ENCODE measurements at places on chromosomes 6 and 20. TPM values are rescaled to one million over a fixed set of nuclear protein-coding genes. Genes with fewer than 3 reads are reported as not detected.

Gene DNAH8
- total RNA-seq: not detected

Gene VNN1
- total RNA-seq: not detected

Gene FOXC1
- 6.7 TPM for total RNA-seq

- DNase-seq: peak; percentile 10
- H3K27ac ChIP-seq: no peak overlapping the region
- H3K36me3 ChIP-seq: no peaks in the 10 kb centered on the region
- no peaks in the 10 kb centered on the region for H3K27me3 ChIP-seq
Measured at GRCh38 chr6:62775427-62776022, 435.7 kb upstream of the FKBP1C start.

DNA sequence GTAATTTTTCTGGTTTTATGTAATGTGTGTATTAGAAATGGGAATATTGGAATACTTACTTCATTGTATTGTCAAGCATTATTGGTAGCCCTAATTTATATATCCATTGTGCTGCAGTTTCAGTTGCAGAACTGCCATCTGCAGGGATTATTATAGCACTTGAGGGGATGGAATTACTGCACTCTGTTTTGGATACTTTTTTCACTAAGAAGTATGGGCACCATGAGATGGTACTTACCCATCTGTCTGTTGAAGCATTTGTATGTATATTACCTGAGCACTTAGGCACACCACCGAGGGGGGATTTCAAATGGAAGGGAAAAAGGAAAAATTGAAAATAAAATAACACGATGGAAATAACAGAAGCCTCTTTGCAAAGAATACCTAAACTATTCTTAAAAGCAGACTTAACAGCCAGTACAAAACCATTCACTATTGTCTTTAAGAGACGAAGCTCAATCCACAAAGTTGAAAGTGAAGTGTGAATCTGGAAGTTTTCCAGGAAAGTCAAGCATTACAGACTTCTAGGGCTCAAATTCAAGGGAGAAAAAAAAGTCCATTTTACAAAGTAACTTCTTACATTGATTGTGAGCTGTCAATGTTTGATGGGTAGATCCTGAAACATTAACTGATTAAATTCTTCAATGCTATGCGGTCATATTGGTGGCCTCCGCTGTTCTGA lies 318.7 kb downstream of the SOX4 start:
- H3K27me3 ChIP-seq: no peaks in the 10 kb centered on the region
- no peaks in the 10 kb centered on the region for H3K36me3 ChIP-seq
- no peaks in the 10 kb centered on the region for H3K4me1 ChIP-seq
- no peak overlapping the region for H3K4me3 ChIP-seq
- DNase-seq: no peak

DNA sequence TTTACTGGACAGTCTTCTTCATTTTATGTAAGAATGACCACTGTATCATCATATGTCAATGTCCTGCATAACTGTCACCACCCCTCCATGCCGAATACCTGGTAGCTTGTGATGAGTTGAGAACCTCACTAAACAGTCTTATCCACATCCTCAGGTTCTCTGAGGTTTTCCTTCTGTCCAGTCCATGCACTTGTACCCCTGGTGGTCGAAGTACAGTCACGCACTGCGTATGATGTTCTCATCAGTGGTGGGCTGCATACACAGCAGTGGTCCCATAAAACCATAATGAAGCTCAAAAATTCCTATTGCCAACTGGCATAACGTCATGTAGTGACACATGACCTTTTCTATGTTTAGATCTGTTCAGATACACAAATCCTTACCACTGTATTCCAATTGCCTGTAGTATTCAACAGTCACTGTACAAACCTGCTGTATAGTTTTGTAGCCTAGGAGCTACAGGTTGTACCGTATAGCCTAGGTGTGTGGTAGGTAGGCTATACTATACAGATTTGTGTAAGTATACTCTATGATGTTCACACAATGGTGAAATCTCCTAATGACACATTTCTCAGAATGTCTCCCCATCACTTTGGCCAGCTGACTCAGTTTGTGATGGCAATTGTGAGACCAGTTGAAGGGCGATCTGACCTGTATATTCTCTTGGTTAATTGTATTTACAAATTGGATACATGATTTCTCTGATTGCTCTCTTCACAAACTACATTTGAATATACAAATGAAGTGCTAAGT lies 31.3 kb upstream of the SDCBP2 start:
- H3K27me3 ChIP-seq: no peaks in the 10 kb centered on the region
- no peak for DNase-seq
- peaks cover 8% of the 10 kb centered on the region for H3K4me1 ChIP-seq
- no peak overlapping the region for H3K4me3 ChIP-seq

DNA sequence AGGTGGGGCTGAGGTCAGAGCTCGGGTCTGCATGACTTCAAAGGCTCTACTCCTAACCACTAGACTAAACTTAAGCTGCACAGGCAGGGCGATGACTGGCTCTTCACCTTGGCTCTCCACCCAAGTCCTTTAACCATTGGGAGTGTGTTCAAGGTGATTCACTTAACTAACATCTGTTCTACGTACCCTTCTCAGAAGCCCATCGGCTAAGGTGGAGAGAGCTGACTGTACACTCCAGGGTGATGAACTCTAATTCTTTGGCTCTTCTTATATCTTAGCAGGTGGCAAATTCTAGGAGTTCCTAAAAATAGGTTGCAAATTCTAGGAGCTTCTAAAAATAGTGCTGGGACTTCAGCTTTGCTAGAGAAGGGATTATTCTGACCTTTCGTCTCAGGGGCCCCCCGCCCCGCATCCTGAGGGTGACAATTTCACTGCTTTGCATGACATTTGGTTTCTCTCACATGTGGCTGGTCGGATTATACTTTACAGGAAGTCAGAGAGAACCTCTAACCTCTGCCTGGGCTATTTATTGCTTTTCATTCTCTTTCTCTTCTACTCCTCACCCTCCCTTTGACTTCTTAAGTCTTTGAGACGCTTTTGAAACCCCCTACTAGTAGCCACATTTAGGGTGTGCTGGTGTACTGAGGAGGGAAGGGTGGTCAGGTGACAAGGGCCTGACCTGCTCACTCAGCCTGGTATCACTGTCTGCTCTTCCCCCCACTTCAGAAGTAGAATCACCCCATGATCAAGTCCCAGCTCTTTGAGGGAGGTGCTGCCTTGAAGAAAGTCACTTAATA lies 55.5 kb downstream of the PRDM1 start:
- no peaks in the 10 kb centered on the region for H3K36me3 ChIP-seq
- no peak overlapping the region for H3K27ac ChIP-seq
- H3K27me3 ChIP-seq: no peaks in the 10 kb centered on the region
- DNase-seq: no peak
- H3K4me1 ChIP-seq: no peaks in the 10 kb centered on the region

- peaks cover 11% of the 10 kb centered on the region for H3K4me1 ChIP-seq
- DNase-seq: no peak
- no peaks in the 10 kb centered on the region for H3K36me3 ChIP-seq
- no peaks in the 10 kb centered on the region for H3K27me3 ChIP-seq
Measured at GRCh38 chr20:2751878-2752566, 48.4 kb downstream of the CPXM1 start.

GRCh38 chr6:88609983-88610382 lies 353.4 kb downstream of the RNGTT start:
- no peak overlapping the region for H3K4me3 ChIP-seq
- H3K27me3 ChIP-seq: no peaks in the 10 kb centered on the region
- no peaks in the 10 kb centered on the region for H3K36me3 ChIP-seq
- H3K27ac ChIP-seq: no peak overlapping the region
- no peak for DNase-seq

GRCh38 chr6:149093643-149094042 lies 223.9 kb upstream of the TAB2 start:
- H3K27ac ChIP-seq: no peak overlapping the region
- no peaks in the 10 kb centered on the region for H3K4me1 ChIP-seq
- no peak overlapping the region for H3K4me3 ChIP-seq
- H3K27me3 ChIP-seq: no peaks in the 10 kb centered on the region

DNA sequence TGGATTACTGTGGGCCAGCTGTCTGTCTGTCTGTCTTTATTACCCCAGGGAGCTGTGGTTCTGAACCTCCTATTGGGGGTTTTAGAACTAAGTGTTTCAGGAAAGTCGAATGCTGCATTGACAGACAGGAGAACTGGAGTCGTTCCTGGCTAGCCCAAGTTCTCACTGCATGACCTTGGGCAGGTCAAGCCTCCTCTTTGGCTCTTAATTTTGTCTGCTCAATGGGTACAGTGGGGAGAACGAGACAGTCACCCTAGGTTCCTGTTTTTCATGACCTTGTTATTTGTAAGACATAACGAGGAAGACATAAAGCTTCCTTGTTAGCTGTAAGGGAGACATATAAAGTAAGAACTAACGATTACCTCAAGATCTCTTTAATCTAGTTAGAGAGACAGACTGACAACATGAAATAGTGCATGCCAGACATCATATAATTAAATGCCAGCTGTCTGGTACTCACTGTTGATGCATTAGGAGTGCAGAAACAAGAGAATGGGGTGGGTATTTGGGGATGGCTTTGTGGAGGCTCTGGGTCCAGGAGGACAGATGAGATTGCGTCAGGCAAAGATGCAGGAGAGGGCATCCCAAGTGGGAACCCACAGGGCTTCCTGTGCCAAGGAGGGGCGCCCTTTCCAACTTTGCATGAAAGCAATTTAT lies 3.7 kb upstream of the CCDC167 start:
- H3K36me3 ChIP-seq: no peaks in the 10 kb centered on the region
- H3K27me3 ChIP-seq: no peaks in the 10 kb centered on the region
- DNase-seq: no peak
- H3K4me1 ChIP-seq: peaks cover 11% of the 10 kb centered on the region
- no peak overlapping the region for H3K4me3 ChIP-seq

GRCh38 chr20:25256226-25256859 lies 8.5 kb downstream of the PYGB start:
- DNase-seq: no peak
- peaks cover 59% of the 10 kb centered on the region for H3K4me1 ChIP-seq
- H3K36me3 ChIP-seq: peaks cover 15% of the 10 kb centered on the region
- H3K4me3 ChIP-seq: no peak overlapping the region
- no peaks in the 10 kb centered on the region for H3K27me3 ChIP-seq
- peak overlapping the region; percentile 54 for H3K27ac ChIP-seq

DNA sequence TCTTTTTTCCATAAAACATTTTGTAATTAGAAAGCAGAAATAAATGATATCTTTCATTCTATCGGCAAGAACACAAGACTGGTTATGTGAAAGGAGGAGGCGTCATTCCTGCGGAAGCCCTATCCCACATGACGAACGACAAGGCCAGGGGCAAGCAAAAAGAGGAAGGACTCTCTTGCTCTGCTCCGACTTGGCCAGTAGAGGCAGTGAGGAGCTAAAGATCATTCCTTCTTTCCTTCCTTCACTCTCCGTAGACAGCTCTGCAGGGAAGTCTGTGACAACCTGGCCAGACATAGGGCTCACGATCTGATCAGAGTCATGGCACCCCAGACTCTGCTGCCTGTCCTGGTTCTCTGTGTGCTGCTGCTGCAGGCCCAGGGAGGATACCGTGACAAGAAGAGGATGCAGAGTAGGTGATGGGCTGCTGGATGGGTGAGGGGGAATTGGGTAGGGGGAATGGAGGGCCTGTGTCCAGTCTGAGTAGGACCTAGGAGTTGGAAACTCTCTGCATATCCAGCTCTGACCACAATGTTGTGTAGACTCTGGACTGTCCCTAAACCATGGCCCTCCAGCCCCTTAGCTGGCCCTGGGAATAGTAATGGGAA lies at the start of gene WFDC10A:
TSS of gene WFDC10A (plus strand) at position 244 of the 605 bp plus-strand sequence. CDS start at position 319, 75 bp downstream.
- no peak within 1 kb of the TSS for H3K4me3 ChIP-seq
- H3K36me3 ChIP-seq: no peaks in the 10 kb centered on the region
- peak; percentile 58 for DNase-seq
- H3K27me3 ChIP-seq: no peaks in the 10 kb centered on the region

DNA sequence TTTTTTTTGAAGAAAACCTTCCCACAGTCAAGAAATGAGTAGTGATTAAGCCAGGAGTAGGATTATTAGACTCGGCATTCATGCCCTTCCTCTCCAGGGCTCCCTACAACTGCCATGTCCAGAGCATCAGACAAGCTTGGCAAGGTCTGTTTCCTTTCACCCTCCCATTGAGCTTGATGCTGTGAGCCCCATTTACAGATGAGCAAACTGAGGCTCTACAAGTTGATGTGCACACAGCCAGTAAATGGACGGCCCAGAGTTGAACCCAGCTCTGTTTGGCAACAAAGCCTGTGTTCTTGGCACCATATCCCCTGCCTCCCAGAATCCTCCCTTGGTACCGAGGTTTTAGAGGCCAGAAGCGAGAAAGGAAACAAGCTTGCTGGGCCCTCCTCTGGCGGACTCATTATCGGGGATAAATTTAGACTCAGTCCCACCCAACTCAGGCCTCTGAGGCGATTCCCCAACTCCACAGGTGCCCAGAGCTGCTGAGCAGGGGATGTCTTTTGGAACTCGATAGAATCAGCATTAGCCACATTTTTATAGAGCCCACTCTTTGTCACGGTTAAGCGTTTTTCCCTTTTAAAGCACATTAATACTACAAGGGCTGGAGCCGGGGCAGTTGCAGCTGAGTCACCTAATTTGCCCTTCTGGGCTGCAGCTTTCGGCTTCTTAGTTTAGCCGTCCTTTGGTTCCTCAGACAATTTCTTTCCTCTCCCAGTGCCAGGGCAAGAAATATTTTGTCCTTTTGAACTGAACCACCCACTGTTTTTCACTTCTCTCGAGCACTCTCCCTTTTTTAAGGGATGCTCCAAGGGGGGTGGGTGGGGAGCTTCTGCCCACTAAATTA lies 23.0 kb upstream of the NFATC2 start:
- H3K27ac ChIP-seq: peak overlapping the region; percentile 66
- DNase-seq: no peak
- no peak overlapping the region for H3K4me3 ChIP-seq
- H3K36me3 ChIP-seq: no peaks in the 10 kb centered on the region
- H3K4me1 ChIP-seq: peaks cover 46% of the 10 kb centered on the region
- H3K27me3 ChIP-seq: no peaks in the 10 kb centered on the region

GRCh38 chr6:38146021-38146733 lies 326.6 kb downstream of the ZFAND3 start:
- no peak overlapping the region for H3K27ac ChIP-seq
- no peak overlapping the region for H3K4me3 ChIP-seq
- no peaks in the 10 kb centered on the region for H3K4me1 ChIP-seq
- H3K27me3 ChIP-seq: no peaks in the 10 kb centered on the region

GRCh38 chr6:15220062-15220461 lies 25.8 kb upstream of the JARID2 start:
- H3K4me3 ChIP-seq: no peak overlapping the region
- H3K27ac ChIP-seq: no peak overlapping the region
- DNase-seq: no peak
- H3K27me3 ChIP-seq: no peaks in the 10 kb centered on the region
- H3K36me3 ChIP-seq: no peaks in the 10 kb centered on the region

GRCh38 chr6:153231048-153231646 lies 100.1 kb upstream of the RGS17 start:
- H3K4me3 ChIP-seq: no peak overlapping the region
- H3K27me3 ChIP-seq: no peaks in the 10 kb centered on the region
- no peaks in the 10 kb centered on the region for H3K36me3 ChIP-seq
